B cell (primary cell): ENCODE measurements at places on chromosomes 16 and 17. TPM values are rescaled to one million over a fixed set of nuclear protein-coding genes. Genes with fewer than 3 reads are reported as not detected.

DNA sequence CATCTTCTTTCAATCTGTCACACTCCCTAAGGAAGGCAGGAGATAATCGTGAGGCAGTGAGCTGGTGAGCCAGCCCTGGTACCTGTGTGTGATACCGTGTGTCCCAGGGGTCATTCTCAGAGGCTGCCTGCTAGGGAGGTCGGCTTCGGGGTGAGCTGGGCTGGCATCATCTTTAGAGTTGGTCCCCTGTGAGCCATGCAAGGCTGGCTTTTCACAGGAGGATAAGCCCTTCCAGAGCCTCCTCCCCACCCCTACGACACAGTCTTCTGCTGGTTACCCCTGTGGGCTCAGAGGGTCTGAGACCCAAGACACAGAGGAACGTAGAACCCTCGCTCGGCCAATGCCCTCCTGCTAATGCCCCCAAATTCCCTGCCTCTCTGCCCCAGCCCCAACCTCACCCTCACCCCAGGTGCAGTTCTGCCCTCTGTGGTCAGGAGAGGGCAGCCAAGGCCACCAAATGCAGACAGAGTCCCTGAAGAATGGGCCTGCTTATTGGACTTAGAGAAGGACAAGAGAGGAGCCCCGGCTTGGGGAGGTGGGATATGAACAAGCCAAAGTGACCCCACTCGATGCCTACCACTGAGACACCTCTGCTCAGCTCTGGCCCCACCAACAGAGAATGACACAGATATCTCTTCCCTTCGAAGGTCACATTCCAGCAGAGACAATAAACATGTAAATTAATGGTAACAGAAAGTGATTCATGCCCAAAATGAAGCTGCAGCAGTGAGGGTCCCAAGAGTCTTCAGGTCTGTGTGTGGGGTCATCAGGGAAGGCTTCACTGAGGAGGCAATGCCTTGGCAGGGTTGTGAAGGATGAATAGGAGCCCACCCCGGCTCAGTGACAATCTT, 80.8 kb upstream of the CCL1 start:
- no peaks in the 10 kb centered on the region for H3K36me3 ChIP-seq
- H3K4me1 ChIP-seq = no peaks in the 10 kb centered on the region
- H3K27ac ChIP-seq = no peak overlapping the region

GRCh38 chr17:30717291-30718098, 107.0 kb downstream of the CRLF3 start:
- no peaks in the 10 kb centered on the region for H3K4me1 ChIP-seq
- no peaks in the 10 kb centered on the region for H3K27me3 ChIP-seq

The TMEM88 gene
- total RNA-seq = 5.1 and 6.0 TPM in 2 replicates

DNA sequence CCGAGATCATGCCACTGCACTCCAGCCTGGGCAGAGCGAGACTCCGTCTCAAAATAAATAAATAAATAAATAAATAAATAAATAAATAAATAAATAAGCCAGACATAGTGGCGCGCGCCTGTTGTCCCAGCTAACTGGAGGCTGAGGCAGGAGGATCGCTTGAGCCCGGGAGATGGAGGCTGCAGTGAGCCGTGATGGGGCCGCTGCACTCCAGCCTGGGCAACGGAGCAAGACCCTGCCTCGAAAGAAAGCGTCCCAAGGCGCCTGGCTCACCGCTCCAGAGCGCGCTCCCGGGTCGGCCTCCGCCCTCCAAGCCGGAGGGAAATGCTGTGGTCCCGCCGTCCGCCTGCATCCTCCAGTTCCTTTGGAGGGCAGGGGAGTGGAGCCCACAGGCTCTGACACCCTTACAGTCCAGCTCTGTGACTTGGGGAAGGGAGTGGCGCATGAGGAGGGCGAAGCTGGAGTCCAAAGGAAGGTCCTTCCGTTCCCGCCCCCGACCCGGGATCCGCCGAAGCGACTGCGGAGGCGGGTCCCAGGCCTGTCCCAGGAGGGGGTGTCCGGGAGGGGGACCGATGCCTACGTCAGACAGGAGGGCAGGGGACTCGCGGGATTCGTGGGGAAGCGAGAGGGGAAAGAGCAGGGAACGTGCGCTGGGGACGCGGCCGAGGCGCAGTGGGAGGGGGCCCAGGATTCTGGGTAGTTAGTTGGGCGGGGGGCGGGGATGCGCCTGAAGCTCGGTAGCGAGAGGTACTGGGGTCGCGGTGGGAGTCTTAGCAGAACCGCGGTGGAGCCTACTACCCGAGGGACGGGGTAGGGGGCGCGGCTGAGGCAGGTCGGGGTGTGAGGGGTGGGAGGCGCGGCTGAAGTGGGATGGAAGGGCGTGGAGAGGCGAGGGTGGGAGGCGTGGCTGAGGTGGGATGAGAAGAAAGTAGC, 8.4 kb upstream of the TRPV2 start:
- H3K27ac ChIP-seq = no peak overlapping the region
- peak overlapping the region; percentile 23 for H3K4me3 ChIP-seq

- H3K27me3 ChIP-seq = no peaks in the 10 kb centered on the region
- no peak overlapping the region for H3K4me3 ChIP-seq
- no peak overlapping the region for H3K27ac ChIP-seq
- DNase-seq = no peak
- H3K36me3 ChIP-seq = peaks cover 61% of the 10 kb centered on the region
Observed at GRCh38 chr17:42509841-42510240, 26.2 kb upstream of the NAGLU start.

GRCh38 chr17:76997981-76998531, 129.9 kb downstream of the MGAT5B start:
- H3K36me3 ChIP-seq = no peaks in the 10 kb centered on the region
- peak overlapping the region; percentile 30 for H3K4me3 ChIP-seq
- no peak overlapping the region for H3K27ac ChIP-seq
- H3K4me1 ChIP-seq = peaks cover 30% of the 10 kb centered on the region

- peaks cover 28% of the 10 kb centered on the region for H3K36me3 ChIP-seq
- no peaks in the 10 kb centered on the region for H3K4me1 ChIP-seq
- no peaks in the 10 kb centered on the region for H3K27me3 ChIP-seq
- DNase-seq = no peak
- no peak overlapping the region for H3K4me3 ChIP-seq
Observed at GRCh38 chr17:37025847-37026530, 77.2 kb downstream of the AATF start.

The FKBP10 gene
- total RNA-seq = 0.34 and 0.70 TPM in 2 replicates

The LPCAT2 gene
- total RNA-seq = 0.59 TPM in 1 of 2 replicates, not detected in the other

DNA sequence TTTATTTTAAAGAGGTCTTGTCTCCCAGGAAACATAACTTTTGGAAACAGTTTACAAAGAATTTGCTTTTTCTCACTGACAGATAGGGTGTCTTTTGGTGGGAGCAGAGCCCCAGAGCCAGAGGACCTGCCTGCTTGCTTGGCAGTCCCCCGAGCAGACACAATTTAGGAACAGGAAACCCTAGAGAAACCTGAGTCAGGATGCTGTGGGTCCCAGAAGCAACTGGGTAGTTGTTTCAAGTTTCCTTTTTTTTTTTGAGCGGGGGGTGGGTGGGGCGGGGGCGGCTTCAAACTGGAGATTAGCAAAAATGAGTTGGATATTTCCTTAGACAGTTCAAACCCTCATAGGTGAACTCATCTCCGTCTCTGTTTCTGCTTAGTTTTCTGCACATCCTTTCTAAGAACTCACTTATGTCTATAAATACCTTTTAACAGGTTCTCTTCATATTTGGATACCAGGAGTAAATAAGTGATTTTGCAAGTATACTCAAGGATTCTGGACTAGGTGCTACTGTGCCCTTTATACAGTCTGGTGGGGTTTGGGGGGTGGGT, 135.1 kb downstream of the PRKCA start:
- H3K4me1 ChIP-seq = peaks cover 30% of the 10 kb centered on the region
- no peak overlapping the region for H3K27ac ChIP-seq
- DNase-seq = no peak

- no peaks in the 10 kb centered on the region for H3K36me3 ChIP-seq
- peak overlapping the region; percentile 7 for H3K4me3 ChIP-seq
- H3K27me3 ChIP-seq = no peaks in the 10 kb centered on the region
- peak; percentile 72 for DNase-seq
- peak overlapping the region; percentile 26 for H3K27ac ChIP-seq
Observed at GRCh38 chr16:11629071-11630030, 38.9 kb upstream of the SNN start.

The CES1 gene
- total RNA-seq = 0.37 TPM in 1 of 2 replicates, not detected in the other

The PRRT2 gene
- 1.6 and 3.1 TPM in 2 replicates for total RNA-seq

The DPEP2 gene
- total RNA-seq = 122 and 123 TPM in 2 replicates

The HYDIN gene
- total RNA-seq = 0.10 TPM in 1 of 2 replicates, not detected in the other

DNA sequence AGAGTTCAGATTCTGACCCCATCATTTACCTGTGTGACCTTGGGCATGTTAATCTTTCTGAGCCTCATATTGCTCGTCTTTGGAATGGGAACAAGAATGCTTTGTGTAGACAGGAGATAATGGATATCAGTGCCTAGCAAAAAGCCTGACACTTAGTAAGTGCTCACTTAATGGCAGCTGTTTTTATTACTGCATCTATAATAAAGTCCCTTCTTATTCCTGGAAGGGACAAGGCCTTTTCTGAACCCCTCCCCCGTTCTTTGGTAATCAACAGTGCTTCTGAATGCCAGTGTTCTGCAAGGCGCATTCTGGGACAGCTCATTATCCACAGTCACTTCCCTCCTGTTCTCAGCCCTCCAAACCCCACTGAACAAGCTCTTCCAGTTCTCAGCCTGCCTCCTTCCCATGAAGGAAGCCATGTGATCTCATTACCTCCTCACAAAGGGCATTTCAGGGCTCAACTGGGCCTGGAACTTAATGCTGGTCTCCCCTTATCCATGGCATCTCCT, 25.1 kb upstream of the SUPT4H1 start:
- H3K36me3 ChIP-seq = no peaks in the 10 kb centered on the region
- peaks cover 7% of the 10 kb centered on the region for H3K4me1 ChIP-seq
- H3K27ac ChIP-seq = no peak overlapping the region

The HDAC5 gene
- 104 and 113 TPM in 2 replicates for total RNA-seq

DNA sequence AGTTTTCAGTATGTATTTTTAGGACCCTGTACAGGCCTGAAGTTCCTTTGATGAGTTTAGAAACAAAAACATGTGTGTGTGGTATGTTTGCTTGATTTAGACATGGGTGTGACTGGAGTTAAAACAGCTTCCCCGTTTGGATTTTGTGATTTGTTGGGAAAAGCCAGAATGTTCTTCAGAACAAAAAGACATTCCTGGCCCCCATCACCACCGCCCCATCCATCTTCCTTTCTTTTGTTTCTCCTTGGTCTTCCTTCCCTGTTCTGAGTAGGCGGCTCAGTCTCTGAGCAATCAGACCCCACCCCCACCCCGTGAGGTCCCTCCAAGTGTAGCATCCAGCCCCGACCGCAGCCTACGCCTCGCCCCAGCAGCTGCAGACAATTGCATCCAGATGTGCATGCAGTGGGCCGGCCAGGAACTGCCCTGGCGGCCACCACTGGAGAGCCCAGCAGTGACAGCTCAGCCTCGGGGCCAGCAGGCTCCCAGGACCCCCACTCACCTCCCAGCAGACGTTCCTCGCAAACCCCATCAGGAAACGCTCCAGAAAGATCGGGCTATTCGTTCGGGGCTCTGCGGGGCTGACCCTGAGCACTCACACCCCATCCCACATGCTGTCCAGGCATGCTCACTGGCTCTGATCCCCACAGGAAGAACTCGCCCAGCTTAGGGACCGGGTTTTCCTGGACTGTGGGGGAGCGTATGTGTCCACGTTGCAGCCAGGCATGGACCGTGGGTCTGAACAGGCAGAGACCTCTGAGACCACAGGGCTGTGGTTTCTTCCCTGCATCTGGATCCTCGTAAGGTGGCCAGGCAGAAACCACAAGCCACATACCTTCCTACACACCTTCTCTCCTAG, 99.8 kb upstream of the CDH5 start:
- no peak overlapping the region for H3K27ac ChIP-seq
- H3K4me1 ChIP-seq = peaks cover 4% of the 10 kb centered on the region
- H3K27me3 ChIP-seq = no peaks in the 10 kb centered on the region
- H3K4me3 ChIP-seq = no peak overlapping the region

The B4GALNT2 gene
- total RNA-seq = 0.12 TPM in 2 replicates

DNA sequence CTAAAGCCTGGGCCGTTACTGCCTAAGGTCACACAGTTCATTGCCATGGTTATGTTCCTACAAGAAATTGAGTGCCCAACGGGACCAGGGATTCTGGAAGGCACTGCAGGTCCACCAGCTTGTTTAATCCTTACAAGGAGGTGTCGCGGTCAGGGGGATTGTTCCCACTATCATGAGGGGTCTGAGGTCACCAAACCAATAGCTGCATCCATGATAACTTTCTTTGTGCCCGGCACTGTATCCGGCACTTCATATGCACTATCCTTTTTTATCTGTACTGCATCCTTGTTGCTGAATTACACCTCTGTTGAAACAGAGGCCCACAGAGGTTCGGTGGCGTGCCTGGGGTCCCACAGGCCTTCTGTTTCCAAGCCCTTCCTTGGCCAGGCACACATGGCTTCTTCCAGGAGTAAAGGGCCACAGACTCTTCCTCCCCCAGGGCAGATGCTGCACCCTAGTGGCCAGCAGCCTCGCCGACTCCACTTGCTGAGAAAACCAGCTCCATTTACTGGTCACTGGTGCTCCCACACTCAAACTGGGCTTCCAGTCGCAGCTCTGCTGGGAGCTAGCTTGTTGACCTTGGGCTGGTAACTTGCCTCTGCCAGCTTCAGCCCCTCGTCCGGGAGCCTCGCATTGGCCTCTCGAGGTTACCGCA, 82.0 kb upstream of the PLCG2 start:
- H3K4me1 ChIP-seq = no peaks in the 10 kb centered on the region
- no peak overlapping the region for H3K27ac ChIP-seq
- no peaks in the 10 kb centered on the region for H3K27me3 ChIP-seq
- peak; percentile 30 for DNase-seq
- peaks cover 4% of the 10 kb centered on the region for H3K36me3 ChIP-seq

DNA sequence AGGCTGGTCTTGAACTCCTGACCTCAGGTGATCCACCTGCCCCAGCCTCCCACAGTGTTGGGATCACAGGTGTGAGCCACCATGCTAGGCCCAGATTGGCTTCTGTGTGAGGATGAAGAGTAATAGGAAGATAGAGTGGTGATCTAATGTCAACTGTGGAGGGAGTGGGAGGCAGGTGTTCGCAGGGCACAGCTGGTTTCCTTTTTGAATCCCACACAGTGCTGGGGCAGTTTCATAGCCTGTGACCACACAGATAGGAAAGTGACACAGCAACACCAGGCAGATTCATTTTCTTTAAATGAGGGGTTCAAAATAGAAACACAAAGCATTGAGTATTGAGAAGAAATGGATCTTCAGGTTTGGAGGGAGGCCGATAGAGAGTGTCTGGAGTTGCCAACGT, 540.3 kb downstream of the WWOX start:
- H3K27ac ChIP-seq = no peak overlapping the region
- DNase-seq = no peak
- no peaks in the 10 kb centered on the region for H3K36me3 ChIP-seq
- H3K27me3 ChIP-seq = no peaks in the 10 kb centered on the region
